ENCODE measurements at places on chromosomes 12 and 14.
A peak's percentile ranks its signal among the peaks of the same experiment; 100 is the strongest.

DNA sequence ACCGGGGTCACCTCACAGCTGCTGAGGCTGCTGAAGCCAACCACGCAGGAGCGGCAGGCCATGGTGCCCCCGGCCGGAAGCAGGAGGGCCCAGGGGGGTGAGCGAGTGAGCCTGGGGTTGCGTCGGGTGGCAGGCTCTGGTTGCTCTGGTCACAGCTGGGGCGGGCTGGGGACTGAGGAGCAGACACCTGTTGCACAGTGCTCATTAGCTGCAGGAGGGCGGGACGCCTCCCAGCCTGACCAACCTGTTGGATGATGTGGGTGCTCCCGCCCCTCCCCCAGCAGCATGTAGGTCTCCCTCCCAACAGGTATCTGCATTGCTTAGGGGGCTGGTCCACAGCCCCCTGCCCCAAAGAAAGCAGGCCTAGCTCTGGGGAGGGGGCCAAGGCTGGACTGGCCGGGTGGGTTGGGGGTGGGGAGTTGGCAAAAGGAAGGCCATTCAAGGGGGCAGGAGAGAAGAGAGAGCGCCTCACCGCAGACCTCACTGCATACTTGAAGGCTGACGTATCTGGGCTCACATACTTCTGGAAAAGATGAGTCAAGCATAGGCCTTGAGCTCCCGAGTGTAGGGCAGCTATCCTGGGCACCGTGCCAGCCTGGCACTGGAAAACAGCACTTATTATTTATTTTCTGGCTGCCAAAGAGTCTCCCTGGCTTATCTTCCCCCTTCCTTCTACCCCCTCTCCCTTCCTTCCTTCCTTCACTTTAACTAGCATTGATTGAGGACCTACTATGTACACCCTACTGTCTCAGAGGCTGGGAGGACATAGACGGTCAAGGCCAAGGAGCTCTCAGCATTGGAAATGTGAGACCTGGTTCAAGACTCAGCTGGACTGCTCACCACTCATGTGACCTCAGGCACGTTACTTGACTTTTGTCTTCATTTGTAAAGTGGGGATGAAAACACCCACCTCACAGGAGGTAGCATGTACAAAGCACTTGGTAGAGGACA lies at the start of gene KRT80:
KRT80 (minus strand) TSS at position 174 of the 951 bp plus-strand sequence; CDS start at position 62, 112 bp downstream.
- no peak within 1 kb of the TSS for H3K4me3 ChIP-seq
- H3K27ac ChIP-seq, result no peak within 1 kb of the TSS
- peaks cover 11% of the 10 kb centered on the region for H3K27me3 ChIP-seq
- DNase-seq, result no peak
- H3K36me3 ChIP-seq, result no peaks in the 10 kb centered on the region

- H3K27me3 ChIP-seq, result peaks cover 14% of the 10 kb centered on the region
- no peak overlapping the region for H3K4me3 ChIP-seq
- DNase-seq, result no peak
- no peak overlapping the region for H3K27ac ChIP-seq
- H3K36me3 ChIP-seq, result no peaks in the 10 kb centered on the region
These were observed 205.1 kb upstream of the GZMB start for GRCh38 chr14:24838945-24839616.

DNA sequence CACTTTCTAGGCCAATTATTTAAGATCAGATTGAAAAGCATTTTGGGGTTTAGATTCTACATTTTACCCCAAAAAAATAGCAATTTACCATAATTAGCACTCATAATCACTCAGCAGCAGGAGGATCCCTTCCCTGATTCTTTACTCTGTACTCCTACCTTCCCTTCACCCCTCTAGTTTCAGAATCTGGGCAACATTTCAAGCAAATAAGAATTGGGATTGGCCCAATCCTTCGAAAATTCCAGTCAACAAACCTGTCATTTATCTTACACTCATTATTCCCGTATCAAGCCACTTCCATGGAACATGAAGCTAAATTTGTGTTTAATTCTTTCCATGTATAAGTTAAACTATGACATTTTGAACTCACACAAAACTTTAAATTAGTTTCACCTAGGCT lies 349.1 kb upstream of the USP15 start:
- H3K4me1 ChIP-seq, result no peaks in the 10 kb centered on the region
- H3K36me3 ChIP-seq, result no peaks in the 10 kb centered on the region
- no peaks in the 10 kb centered on the region for H3K27me3 ChIP-seq
- H3K4me3 ChIP-seq, result no peak overlapping the region

GRCh38 chr14:34436960-34437728 lies 24.9 kb downstream of the SPTSSA start:
- peaks cover 3% of the 10 kb centered on the region for H3K36me3 ChIP-seq
- no peak for DNase-seq
- H3K27ac ChIP-seq, result no peak overlapping the region
- H3K4me1 ChIP-seq, result no peaks in the 10 kb centered on the region
- no peaks in the 10 kb centered on the region for H3K27me3 ChIP-seq
- H3K4me3 ChIP-seq, result no peak overlapping the region

DNA sequence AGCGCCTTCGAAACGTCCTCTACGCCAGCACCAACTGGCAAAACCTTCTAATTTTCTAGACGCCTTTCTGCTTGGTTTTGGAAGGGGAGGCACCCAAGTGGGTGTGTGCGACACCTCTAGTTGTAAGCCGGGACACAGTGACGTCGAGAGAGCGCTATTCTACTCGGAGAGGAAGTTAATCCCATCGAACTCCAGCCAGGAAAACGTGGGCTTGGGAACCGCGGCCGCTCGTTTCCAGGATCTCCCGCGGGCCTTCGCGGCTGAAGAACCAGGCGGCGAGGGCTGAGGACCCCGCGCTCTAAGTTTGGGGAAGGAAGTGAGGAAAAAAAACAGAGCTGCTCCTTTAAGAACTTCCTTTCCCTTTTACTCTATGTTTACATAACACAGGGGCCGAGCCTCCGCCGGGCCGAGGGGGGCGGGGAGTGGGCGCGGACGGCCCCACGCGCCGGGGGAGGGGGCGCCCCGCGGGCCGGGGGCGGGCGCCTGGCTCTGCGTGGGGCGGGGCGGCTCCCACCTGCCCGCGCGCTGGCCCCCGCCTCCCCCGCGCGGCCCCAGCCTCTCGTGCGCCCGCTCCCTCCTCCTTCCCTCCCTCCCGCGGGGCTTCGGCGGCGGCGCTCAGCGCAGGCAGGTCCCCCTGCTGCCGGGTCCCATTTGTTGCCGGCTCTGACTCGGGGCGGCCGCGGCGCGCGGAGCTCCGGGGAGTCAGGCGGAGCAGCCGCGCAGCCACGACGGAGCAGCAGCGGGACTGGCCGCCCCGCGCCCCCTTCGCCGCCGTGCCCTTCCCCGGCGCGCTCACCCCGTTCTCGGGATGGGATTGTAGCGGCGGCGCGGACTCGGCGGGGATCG lies at the start of gene PELI2:
PELI2 (plus strand) TSS at position 647 of the 846 bp plus-strand sequence. CDS start 250 bp downstream, outside the sequence.
- H3K4me3 ChIP-seq, result peak within 1 kb of the TSS; percentile 87
- peak within 1 kb of the TSS; percentile 92 for H3K27ac ChIP-seq
- peaks cover 35% of the 10 kb centered on the region for H3K4me1 ChIP-seq

GRCh38 chr12:24356240-24356804 lies 406.9 kb upstream of the SOX5 start:
- H3K4me3 ChIP-seq, result no peak overlapping the region
- no peaks in the 10 kb centered on the region for H3K4me1 ChIP-seq
- H3K27me3 ChIP-seq, result no peaks in the 10 kb centered on the region
- DNase-seq, result no peak
- H3K36me3 ChIP-seq, result no peaks in the 10 kb centered on the region

DNA sequence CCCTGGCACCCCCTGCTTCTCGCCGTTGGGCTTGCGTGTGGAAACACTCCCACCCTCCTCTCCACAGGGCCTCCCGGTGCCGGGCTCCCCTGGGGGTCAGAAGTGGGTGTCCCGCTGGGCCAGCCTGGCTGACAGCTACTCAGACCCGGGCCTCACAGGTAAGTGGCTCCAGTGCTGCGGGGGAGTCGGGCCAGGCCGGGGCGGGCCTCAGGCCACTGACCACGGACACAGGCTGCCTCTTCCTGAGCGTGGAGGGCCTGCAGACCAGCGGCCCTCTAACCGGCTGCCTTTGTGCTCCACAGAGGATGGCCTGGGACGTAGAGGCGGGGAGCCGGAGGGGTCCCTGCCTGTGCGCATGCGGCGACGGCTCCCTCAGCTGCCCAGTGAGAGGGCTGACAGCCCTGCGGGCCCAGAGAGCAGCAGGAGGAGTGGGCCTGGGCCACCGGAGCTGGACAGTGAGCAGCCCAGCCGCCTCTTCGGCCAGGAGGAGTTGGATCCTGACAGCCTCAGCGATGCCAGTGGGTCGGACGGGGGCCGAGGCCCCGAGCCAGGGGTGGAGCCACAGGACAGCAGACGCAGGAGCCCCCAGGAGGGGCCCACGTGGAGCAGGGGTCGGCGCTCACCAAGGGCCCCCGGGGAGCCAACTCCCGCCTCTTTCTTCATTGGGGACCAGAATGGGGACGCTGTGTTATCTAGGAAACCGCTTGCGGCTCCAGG lies 21.1 kb downstream of the CEP170B start:
- H3K4me1 ChIP-seq, result no peaks in the 10 kb centered on the region
- DNase-seq, result no peak
- H3K36me3 ChIP-seq, result no peaks in the 10 kb centered on the region
- no peak overlapping the region for H3K4me3 ChIP-seq
- no peak overlapping the region for H3K27ac ChIP-seq

GRCh38 chr12:96223411-96224218 lies 29.4 kb downstream of the ELK3 start:
- peaks cover 52% of the 10 kb centered on the region for H3K36me3 ChIP-seq
- peaks cover 12% of the 10 kb centered on the region for H3K4me1 ChIP-seq
- DNase-seq, result no peak
- H3K27me3 ChIP-seq, result no peaks in the 10 kb centered on the region
- H3K27ac ChIP-seq, result no peak overlapping the region

- H3K36me3 ChIP-seq, result no peaks in the 10 kb centered on the region
- no peak overlapping the region for H3K27ac ChIP-seq
- peaks cover 35% of the 10 kb centered on the region for H3K27me3 ChIP-seq
- H3K4me3 ChIP-seq, result no peak overlapping the region
- peaks cover 3% of the 10 kb centered on the region for H3K4me1 ChIP-seq
These were observed 7.5 kb upstream of the NID2 start for GRCh38 chr14:52076334-52076733.

DNA sequence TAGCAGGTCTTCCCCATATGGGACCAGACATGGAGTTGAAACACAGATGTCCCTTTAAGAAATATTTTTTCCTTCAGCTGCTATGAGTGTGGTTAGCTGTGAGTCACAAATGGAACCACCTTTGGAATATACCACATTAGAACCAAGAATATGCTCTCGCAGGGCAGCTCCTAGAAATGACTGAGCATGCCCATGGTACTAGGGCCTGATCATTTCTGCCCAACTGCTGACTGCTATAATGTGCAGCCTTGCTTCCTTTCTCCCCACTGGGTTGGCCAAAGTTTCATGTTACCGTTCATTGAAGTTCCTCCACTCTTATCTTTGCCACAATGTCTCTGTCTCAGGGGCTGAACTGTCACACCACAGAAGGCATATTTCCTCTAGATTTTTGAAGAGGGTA lies 1074.6 kb downstream of the FLRT2 start:
- H3K36me3 ChIP-seq, result no peaks in the 10 kb centered on the region
- no peaks in the 10 kb centered on the region for H3K27me3 ChIP-seq
- H3K4me1 ChIP-seq, result no peaks in the 10 kb centered on the region
- no peak overlapping the region for H3K4me3 ChIP-seq
- no peak overlapping the region for H3K27ac ChIP-seq

DNA sequence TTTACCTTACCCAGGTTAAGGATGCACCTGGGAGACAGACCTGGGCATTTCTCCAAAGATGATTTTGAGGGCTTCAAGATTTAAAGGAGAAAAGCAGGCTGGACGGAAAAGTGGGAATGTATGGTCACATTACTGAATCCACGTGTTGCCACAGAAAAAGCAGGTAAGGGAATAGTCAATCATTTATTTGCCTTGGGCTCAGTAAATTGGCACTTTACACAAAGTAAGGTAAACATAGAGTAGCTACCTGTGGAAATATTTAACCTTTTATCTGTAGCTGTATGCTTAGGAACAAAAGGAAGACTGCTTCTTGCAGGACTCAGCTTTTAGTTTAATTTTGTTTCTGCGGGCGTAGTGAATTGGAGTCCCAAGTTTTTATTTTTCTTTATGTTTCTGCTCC lies 153.3 kb downstream of the SLCO1B3 start:
- no peak overlapping the region for H3K27ac ChIP-seq
- H3K4me3 ChIP-seq, result no peak overlapping the region
- H3K4me1 ChIP-seq, result no peaks in the 10 kb centered on the region
- H3K27me3 ChIP-seq, result no peaks in the 10 kb centered on the region
- no peak for DNase-seq

DNA sequence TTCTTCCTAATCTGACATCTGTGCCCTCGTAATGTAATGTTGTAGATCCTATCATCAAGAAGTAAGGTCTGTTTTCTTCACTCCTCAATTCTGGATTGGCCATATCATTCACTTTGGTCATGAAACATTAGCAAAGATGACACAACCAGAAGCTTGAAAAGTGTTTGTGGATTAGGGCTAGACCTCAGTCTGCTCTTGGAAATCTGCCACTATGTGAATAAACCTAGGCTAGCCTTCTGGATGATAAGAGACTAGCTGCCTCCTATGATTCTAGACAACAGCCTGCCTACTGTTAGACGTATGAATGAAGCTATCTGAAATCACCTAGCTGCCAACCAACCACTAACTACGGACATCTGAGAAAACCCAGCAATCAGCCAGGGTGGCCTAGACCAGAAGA lies 38.7 kb upstream of the LYZ start:
- no peak for DNase-seq
- no peak overlapping the region for H3K27ac ChIP-seq
- H3K36me3 ChIP-seq, result peaks cover under 1% of the 10 kb centered on the region
- peaks cover 12% of the 10 kb centered on the region for H3K27me3 ChIP-seq
- no peak overlapping the region for H3K4me3 ChIP-seq
- H3K4me1 ChIP-seq, result no peaks in the 10 kb centered on the region

DNA sequence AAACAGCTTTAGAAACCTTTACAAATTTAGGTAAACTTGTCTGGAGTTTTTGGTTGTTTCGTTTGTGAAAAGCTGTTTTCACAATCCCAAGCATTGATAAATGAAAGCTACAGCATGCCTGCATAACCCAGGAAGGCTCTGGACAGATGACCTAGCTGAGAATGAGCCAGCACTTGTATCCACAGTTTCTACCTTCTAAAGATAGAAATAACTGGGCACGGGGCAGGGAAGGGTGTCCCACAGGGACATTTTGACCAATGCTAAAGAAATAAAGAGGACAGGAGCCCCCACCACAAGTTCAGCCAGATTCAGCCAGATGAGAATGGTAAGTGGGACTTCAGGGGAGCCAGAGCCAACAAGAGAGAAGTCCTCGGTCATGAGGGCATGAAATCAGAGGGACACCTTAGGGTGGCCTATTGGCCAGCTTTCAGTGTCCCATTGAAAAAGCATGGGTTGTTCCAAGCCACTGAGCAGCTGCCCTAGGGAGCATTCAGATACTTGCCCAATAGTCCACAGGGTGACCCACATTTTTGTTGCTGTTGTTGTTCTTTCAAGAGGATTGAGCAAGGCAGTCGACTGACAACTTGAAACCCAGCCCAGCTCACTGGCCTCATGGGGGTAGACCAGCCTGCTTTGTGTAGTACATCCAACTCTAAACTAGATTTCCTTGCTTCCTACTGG lies 140.3 kb upstream of the NUDT4 start:
- DNase-seq, result no peak
- H3K4me3 ChIP-seq, result no peak overlapping the region
- H3K4me1 ChIP-seq, result no peaks in the 10 kb centered on the region
